ENCODE measurements at places on chromosomes 2 and 18.
A peak's percentile ranks its signal among the peaks of the same experiment; 100 is the strongest.

DNA sequence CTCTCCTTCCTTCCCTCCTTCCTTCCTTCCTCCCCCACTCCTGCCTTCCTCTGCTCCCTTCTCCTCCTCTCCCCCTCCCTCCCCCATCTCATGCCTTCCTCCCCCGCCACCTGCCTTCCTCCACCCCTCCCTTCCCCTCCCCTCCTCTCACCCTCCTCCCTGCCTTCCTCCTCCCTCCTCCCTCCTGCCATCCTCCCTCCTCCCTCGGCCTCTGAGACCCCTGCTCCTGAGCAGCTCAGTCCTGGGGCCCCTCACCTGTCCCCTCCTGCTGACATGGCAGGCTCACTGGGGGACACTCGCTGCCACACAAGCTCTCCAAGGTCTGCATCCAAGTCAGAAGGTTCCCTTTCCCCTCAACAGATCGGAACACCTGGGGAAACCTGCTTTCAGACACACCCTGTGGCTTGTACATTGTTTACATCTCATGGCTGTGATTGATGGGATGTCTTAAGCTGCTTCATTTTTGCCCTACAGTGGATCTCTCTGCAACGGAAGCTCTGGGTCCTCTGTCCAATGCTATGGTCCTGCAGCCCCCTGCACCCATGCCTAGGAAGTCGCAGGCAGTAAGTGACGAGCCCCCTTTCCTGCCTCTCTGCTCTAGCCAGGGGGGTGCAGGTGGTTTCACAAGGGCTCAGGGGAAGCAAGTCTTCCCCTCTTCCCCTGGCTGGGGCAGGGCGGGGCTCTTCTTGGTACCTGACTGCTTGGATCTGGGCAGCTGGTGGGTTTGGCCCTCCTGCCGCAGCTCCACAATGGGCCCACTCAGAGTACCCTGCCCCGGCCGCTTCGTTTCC lies 22.9 kb downstream of the ITGB1BP1 start:
- DNase-seq: no peak

GRCh38 chr18:50022985-50023384 lies 172.0 kb downstream of the MYO5B start:
- DNase-seq: no peak

- no peak for DNase-seq
These were observed 96.8 kb downstream of the SPHKAP start for GRCh38 chr2:228084717-228085116.

DNA sequence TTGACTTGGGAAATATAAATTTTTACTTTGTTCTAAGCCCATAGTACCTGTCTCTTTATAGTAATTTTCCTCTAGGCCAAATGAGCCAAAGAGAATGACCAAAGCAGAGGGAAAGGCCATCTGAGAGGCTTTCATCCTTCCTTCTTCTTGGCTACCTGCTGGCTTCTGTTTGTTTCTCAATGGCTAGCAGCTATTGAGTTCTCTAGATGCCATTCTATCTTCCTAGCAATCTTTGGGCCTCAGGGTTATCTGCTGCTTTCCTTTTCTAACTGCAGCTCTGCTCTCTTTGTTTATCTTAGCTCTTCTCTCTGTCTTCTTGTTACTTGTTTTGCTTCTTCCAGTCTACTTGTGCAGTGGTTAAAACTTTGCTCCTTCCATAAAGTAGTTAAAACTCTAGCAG lies 601.1 kb upstream of the NRXN1 start:
- DNase-seq: no peak

GRCh38 chr2:62447411-62447810 lies 58.6 kb downstream of the TMEM17 start:
- DNase-seq: no peak

DNA sequence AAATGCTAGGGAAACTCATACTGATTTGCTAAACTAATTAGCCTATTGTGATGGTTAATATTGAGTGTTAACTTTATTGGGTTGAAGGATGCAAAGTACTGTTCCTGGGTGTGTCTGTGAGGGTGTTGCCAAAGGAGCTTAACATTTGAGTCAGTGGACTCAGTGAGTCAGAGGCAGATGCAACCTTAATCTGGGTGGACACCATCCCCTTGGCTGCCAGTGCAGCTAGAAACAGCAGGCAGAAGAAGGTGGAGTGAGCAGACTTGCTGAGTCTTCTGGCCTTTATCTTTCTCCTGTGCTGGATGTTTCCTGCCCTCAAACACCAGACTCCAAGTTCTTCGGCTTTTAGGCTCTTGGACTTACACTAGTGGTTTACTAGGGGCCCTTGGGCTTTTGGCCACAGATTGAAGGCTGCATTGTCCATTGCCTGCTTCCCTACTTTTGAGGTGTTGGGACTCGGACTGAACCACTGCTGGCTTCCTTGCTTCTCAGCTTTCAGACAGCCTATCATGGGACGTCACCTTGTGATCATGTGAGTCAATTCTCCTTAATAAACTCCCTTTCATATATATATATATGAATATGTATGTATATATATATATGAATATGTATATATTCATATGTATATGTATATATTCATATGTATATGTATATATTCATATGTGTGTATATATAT lies 69.7 kb downstream of the RPRM start:
- no peak for DNase-seq

GRCh38 chr2:104864280-104865095 lies 10.6 kb downstream of the POU3F3 start:
- DNase-seq: no peak

DNA sequence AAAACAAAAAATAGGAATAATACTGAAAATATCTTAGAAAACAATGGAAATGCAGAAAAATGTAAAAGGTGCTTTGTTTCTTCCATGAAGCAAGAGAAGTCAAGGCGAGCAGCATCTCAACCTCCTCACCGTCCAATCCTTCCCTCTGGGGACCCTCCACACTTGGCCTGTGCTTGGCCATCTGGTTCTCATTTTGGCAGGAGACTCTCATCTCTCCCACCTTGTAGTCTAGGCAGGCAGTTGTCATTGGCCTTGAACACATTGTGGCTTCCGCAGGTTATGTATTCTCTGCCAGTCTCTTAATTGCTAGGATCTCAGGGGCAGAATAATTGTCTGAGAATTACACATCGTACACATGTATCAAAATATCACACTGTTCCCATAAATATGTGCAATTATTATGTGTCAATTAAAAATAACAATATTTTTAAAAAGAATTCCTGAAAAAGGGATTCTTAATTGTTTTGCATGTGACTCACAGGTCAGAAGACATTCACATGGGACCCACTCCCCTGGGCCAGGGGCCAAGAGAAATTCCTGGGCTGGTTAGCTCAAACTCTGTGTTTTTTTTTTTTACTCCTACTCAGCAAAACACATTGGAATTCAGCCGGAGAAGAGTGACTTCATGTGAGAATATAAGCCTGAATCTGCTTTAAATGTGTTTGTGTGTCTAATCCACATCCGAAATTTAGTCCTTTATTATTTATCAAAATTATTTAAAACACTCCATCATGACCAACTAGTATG lies 14.0 kb upstream of the ANKRD62 start:
- DNase-seq: no peak

DNA sequence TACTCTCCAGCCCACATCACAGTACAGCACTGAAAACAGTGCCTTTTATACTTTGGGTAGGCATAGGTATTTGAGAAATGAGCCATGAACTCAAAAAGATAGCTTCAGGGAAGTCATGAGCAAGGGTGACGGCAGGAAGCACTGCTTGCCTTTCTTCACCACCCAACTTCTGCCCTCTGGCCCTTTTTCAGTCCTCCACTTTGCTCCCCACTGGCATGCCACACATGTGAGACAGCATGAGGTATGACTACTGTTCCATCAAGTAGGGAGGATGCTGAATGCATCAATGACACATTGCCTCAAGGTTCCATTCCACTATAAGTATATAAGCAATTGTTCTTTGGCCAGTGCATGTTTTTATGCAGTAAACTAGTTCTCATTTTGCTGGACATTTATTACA lies 373.0 kb downstream of the NRXN1 start:
- no peak for DNase-seq

DNA sequence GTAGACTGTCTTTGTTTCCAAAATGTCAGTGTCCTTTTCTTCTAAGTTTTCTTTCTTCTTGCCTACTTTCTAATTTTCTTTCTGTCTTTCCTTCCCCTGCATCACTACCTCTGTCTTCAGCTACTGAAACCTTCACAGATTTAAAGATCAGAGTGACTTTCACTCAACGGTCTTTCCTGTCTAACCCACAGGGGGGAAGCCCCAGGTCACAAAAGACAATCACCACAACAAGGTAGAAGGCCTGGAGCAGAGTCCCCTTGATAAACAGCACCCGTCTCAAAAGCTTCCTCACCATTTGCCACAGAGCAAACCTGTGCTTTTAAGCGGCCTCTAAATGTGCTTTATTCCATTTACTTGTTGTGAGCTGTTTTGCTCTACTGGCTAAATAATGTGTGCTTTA lies 665.4 kb downstream of the BCL11A start:
- DNase-seq: peak; percentile 8

- DNase-seq: no peak
These were observed 30.2 kb downstream of the GREB1 start for GRCh38 chr2:11563784-11564666.

GRCh38 chr2:23566241-23567142 lies 181.5 kb downstream of the KLHL29 start:
- peak; percentile 41 for DNase-seq

DNA sequence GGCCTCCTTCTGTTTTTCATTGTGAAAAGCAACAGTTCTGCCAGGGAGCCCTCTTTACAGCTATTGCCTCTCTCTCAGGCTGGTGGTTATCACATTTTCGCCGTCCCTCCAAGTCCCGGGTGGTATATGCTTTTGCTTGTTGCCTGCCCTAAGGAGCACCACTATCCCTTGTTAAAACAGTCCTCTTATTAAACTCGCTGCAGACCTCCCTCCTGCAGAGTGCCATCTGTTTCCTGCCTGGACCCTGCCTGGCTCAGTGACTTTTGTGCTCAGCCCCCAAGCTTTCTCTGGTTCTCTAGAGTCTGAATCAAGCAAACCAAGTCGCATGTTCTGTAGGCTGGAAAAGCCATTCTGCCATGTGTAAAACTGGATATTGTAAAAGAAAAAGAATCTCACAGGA lies 72.1 kb upstream of the FHL2 start:
- no peak for DNase-seq

DNA sequence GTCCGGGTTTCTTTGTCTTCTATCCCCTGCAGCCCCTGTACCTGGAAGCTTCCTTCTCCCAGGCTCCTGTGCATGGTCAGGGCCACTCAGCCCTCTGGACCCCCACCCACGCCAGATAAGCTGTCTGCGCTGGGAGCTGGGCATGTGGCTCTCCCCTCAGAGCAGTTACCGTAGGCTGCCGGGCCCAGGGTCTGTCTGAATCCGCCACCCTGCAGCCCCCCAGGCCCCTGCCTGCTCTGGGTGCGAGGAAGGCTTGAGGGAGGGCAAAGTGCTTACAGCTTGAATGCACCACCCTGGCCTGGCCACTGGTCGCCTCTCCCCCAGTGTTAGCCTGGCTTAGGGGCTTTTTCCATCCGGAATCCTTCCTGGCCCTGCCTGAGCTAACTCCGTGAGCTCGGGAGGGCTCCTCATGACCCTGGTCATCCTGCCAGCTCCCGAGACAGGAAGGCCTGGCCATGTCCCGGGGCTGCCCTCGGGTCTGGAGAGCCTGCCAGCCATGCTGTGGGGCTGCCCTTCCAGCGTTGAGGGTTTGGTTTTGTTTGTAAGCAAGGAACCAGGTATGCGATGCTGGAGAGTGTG lies 50.7 kb downstream of the ODC1 start:
- DNase-seq: no peak

DNA sequence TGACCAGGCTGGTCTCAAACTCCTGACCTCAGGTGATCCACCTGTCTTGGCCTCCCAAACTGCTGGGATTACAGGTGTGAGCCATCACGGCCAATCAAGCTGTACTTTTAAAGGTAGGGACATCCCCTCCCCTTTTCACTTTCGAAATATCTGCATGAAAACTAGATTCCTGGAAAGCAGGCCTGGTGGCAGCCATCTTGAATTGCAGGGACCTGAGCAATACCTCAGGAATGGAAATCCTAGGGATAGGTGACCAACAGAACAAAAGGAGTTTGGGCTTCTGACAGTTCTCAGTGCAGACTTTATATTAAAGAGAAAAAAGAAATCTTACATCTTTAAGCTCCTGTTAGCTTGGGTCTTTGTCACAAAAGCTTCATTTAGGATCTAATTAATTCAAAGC lies 62.6 kb downstream of the KLF7 start:
- no peak for DNase-seq

GRCh38 chr18:64615021-64615420 lies 466.1 kb upstream of the LINC00305 start:
- no peak for DNase-seq

- DNase-seq: no peak
These were observed 184.7 kb downstream of the DSEL start for GRCh38 chr18:67331857-67332256.

DNA sequence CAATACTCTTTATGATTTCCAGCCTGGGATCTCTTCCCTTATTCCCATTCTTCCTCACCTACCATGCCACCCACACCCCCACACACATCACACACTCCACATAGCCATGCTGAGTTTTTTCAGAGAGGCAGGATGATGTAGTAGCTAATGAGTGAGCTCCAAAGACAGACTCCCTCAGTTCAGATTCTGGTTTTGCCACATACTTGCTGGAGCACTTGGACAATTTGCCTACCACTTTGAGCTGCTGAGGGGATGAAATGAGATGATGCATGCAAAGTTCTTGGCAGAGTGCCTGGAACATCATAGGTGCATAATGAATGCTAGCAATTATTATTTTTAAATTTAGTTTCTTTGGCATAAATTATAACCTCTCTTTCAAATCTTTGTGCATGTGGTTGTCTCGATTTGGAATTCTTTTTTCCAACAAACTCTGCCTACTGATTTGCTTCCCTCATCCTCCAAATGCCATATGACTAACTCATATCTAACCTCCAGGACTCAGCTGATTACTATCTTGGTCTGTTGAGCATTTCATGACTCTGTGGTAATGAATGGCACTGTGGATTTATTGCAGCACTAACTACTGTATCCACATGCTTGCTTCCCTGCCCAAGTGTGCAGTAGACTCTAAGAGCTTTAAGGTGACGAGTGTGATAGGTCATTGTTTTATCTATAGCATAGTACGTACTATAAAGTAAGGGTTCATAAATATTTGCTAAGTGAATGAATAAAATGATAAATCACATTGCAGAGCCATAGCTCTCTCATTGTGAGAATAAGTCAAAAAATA lies 99.1 kb downstream of the TACR1 start:
- DNase-seq: no peak

DNA sequence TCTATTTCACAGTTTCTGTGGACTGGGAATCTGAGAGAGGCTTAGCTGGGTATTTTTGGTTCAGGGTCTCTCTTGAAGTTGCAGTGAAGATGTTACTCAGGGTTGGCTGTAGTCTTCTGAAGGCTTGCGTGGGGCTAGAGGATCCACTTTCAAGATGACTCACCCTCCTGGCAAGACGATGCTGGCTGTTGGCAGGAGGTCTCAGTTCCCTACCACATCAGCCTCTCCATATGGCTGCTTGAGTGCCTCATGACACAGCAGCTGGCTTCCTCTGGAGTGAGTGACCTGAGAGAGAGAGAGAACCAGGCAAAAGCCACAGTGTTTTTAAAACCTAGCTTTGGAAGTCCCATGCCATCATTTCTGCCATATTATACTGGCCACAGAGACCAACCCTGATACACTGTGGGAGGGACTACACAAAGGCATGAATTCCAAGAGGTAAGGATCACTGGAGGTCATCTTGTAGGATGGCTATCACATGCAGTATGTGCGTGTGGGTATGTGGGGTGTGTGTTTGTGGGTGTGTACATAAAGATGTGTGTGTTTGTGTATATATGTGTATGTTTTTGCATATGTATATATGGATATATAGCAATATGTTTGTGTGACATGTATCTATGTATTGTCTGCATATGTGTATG lies 25.1 kb downstream of the DNPEP start:
- DNase-seq: no peak

All from germinal center (tissue), 1 donor.